ENCODE measurements at places on chromosomes 3 and 15.

- DNase-seq, result no peak
These were observed 239.3 kb downstream of the DTWD1 start for GRCh38 chr15:49860101-49860500.

- no peak for DNase-seq
These were observed 818.8 kb upstream of the LMCD1 start for GRCh38 chr3:7682822-7683229.

DNA sequence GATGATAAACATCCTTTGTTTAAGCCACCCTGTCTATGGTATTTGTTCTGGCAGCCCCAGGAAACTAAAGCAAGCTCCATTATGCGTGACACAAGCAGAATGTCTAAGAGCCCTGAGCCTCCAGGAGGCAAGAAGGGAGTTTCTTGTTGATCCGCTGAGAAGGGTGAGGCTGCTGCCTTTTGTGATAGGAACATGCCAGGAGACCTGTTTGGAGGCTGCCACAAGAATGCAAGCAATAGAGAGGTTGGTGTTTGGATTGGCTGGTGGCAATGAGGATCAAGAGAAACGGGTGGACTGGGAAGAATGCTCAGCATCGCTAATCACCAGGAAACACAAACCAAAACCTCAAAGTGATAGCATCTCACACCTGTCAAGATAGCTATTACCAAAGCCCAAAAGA, 104.8 kb downstream of the ASB7 start:
- DNase-seq, result no peak

- no peak for DNase-seq
These were observed 28.7 kb downstream of the DLEC1 start for GRCh38 chr3:38067508-38068233.

DNA sequence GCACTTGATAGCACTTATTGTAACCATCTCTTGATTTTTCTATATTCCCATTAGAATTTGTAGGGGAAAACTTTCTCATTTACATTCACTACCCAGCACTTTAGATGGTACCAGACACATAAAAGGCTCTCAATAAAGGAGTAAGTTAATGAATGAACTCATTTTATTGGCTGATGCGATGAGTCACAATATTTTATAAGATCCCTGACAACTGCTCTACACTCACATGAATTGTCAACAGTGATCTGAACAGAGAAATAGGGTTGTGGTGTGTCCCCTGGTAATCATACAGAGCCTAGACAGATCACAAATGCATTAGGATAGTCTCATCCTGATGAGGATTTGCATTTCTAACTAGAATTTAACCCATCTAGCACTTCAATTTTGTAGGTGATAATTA, 567.6 kb upstream of the ARPP21 start:
- DNase-seq, result no peak

DNA sequence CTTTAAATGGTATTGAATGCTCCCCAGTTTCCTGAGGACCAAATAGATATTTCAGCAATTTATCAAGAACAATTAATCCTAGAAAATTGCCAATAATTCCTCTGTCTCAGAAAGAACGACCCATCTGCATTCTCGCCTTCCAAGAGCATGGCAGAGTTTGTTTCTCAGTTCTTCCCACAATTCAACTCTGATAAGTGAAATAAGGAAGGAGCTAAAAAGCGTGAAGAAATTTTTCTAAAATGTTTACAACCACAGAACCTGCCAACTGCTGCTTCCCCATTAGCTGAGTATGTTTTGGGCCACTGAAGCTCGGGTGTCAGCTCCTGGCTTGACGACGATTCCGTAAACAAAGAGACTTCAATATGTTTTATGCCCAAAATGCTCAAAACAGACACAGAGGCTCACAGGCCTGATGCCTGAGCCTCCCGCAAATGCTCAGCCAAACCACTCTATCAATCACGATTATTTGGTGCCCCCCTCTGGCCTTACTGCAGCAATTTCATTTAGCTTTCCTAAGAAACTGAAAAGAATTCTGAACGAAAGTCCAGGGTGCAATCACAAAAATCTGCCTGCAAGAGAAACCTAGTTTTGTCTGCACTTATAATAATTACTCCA, 259.2 kb upstream of the CCDC54 start:
- no peak for DNase-seq

DNA sequence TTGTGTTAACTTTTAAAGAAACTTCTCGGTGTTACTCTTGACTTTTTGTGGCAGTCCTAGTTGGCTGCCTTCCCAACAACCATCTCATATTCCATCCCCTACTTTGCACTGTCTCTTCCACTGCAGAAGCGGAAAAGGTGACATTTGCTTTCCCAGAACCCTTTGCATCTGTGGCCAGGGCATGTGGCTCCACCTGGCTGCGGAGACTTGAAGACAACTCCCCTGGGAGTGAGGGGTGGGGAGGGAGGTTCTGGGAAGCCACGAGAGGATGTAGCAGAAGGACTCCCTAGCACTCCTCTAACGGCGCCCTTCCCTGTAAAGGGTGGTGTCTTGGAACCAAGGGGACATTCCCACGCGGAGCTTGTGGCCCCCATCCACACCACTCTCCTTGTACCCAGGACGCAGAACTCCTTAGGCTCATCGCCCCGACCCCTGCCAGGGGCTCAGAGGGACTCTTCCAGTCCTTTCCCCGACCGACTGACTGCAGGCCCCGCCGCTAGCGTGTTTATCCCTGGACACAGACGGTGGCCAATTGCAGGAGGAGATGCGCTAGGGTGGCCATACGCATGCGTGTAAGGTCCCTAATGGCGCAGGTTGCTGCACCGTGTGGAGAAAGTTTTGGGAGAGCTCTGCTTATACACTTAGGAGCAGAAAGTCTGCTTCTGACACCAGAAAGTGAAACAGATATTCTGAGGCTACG, 33.2 kb upstream of the SECISBP2L start:
- DNase-seq, result no peak

DNA sequence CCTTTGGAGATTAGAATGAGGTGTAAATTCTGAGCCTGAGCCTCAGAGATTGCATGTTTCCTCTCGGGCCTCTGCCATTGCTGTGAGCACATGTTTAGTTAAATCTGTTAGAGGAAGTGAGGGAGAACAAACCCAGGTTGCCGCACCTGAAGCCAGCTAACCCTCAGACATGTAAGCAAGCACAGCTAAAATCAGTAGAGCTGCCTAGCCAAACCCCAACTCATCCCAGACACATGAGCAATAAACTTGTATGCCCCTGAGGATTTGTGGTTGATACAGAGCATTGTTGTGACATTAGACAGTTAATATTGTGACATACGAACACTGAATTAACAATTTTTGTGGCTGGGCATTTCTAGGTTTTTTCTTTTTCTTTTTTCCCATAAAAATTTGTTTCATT, 41.9 kb downstream of the NMD3 start:
- DNase-seq, result no peak

DNA sequence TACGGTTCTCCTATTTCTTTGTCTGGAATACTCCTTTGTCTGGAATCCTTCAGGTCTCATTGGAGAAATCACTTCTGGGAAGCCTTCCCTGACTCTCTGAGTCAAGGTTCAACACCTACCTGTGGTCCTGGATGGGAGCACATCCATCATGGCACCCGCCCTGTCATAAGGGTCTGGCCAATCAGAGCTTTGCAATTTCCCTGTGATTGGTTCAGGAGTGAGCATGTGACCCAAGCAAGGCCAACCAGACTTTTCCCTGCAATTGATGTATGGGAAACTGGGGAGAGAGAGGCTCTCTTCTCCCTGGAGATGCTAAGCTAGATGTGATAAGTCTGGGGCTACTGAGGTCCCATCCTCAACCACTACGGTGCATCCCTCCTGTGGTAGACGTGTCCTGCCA, 8.1 kb downstream of the FAM3D start:
- no peak for DNase-seq

DNA sequence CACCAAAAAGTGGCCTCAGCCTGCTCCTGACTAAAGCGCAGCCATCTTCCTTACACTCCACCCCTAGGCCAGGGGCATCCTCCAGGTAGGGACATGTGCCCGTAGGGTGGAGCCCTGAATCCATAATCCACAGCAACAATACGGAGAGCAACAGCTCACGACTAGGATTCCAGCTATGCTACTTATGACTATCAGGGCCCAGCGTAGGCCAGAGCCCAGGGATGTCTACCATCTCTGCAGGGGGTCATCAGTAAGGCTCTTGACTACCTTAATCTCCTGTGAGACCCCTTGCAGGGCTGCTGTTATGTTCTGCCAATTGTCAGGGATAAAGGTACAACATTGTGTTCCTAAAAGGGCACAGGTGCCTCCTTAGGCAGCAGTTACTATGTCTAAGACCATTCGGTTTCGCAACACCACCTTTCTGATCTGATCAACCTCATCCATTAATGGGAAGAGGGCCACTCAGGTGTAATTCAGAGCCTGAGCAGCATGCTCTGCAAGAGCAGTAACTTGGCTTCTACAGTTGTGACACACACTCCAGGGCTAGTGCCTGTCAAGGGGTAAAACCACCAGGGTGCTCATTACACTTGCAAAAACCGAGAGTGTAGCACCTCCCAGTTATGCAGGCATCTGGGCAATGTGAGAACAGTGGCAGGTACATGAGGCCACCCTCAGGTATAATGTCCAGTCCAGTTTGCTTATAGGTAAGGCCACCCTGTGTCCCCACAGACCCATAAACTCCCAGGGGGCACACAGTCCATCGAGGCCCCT, 11.0 kb downstream of the CCRL2 start:
- DNase-seq, result no peak

GRCh38 chr15:67119238-67119846, 53.9 kb downstream of the SMAD3 start:
- DNase-seq, result no peak

DNA sequence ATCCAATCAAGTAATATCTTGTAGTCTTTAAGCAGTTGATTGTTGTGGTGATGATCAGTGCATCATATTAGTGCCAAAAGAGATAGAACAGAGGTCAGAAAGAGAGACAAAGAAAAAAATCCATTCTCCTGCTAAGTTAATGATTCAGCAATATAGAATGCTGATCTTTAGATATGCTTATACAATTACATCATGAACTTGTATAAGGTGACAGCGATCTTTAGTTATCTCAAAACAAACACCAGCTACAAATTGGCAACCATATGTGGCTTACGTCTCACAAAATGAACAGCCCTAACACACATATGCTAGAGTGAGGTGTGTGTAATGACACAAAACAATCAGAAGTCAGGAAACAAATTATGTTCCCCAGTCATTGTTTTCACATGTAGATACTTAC, 12.5 kb downstream of the LSAMP start:
- DNase-seq, result no peak

DNA sequence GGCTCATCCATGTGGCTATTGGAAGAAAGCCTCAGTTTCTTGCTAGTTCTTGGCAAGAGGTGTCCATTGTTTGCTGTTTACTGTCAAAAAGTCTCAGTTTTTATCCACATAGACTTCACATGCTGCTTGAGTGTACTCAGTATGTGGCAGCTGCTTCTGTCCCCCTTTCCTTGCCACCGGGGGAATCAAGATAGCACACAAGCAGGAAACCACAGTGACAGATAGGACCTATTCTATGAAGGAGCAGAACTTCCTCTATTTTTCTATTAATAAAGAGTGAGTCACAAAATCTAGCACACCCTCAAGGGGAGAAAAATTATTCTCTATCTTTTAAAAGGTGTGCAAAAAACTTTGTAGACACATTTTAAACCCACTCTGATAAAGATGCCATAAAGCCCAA, 121.4 kb upstream of the GMNC start:
- no peak for DNase-seq

DNA sequence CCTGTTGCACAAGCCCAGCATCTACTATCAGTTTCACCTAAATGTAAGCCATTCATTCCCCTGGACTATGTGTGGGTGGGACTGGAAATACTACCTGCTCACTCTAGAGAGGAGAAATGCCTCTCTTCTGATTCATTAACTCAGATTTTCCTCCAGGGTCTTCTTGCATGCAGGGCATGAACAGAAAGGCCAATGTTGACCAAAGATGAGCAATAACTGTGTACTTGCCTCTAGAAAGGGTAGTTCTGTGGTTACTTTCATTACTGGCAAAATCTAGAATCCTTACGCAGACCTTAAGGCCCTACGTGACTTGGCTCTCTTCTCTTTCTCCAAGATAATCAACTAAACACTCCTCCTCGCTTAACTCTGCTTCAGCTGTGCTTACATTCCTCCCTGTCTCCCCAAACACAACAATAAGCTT, 81.4 kb upstream of the PSMD6 start:
- DNase-seq, result no peak

DNA sequence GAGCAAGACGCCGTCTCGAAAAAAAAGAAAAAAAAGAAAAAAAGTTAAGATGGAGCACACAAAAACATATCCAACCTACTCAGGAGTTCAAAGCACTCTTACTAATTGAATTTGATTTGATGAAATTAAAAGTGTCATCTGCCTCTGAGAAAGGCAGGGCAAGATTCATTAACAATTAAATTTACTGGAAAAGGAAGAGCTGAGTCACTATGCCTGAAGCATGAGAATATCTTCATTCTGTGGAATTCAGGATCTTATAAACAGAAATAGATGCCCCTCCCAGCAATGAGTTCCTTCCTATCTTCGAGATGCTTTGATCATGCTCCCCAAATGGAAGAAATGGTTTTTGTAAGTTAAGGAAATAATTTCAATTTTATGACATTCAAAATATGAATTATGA, 61.0 kb upstream of the ST3GAL6 start:
- no peak for DNase-seq

- DNase-seq, result no peak
These were observed 736.3 kb upstream of the ARRDC4 start for GRCh38 chr15:97224191-97224641.

DNA sequence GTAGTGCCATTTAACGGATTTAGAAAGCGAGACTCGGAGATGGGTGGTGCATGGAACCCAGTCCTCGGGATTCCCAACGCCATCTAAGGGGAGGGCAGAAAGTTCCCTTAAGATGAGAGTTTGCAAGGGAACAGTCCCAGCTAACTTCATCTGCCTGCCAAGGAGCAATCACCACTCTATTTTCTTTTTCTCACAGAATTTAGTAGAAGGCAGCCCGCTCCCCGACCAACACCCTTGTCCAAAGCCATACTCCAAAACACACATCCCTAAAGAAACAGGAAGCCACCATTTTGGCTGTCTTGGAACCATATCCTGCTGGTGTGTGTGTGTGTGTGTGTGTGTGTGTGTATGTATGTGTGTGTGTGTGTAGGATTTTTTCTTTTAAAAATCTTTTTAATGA, 7.1 kb upstream of the FGD5 start:
- DNase-seq, result no peak

GRCh38 chr3:20317616-20318015, 131.6 kb upstream of the SGO1 start:
- no peak for DNase-seq

- no peak for DNase-seq
These were observed 12.0 kb downstream of the TMEM266 start for GRCh38 chr15:76071806-76072205.

DNA sequence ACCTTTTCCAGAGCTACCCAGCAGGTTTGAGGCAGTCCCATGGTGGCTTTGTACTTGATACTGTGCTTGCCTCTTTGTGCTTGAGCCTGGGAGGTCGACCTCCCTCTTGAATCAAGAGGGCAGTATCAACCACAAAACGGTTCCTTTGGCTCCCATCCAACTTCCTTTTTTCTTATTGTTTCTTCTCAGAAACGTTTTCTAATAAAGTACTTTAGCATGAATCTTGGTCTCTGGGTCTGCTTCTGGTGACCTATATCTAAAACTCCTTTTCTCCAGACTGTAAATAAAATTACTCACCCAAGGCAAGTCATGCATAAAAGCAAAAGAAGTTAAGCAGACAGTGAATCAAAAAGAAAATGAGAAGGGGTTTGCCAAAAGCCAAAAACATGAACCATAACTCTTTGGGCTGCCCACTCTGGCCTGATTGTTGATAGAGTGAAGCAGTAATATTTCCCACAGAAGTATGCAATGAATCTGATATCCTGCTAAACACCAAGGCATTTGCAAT, 112.2 kb upstream of the SLC4A7 start:
- no peak for DNase-seq

All from central memory CD4-positive, alpha-beta T cell (primary cell).